Fibroblast of lung (primary cell): ENCODE measurements at places on chromosomes 16 and 17. TPM values are rescaled to one million over a fixed set of nuclear protein-coding genes. Genes with fewer than 3 reads are reported as not detected.

PERCC1 gene
- total RNA-seq, result not detected in 2 replicates

HSD11B2 gene
- total RNA-seq, result under 0.01 TPM in 1 of 2 replicates, not detected in the other

ALOX12 gene
- 0.17 and 0.26 TPM in 2 replicates for total RNA-seq

ELMO3 gene
- total RNA-seq, result 0.26 and 0.33 TPM in 2 replicates

CASKIN1 gene
- 0.17 and 0.26 TPM in 2 replicates for total RNA-seq

EMC8 gene
- total RNA-seq, result 22.6 and 25.1 TPM in 2 replicates

OR3A3 gene
- not detected in 2 replicates for total RNA-seq

CES3 gene
- total RNA-seq, result 0.77 and 1.3 TPM in 2 replicates

CNTROB gene
- 12.8 and 17.2 TPM in 2 replicates for total RNA-seq

APOBR gene
- total RNA-seq, result under 0.01 TPM in 1 of 2 replicates, not detected in the other

JPH3 gene
- total RNA-seq, result not detected in 2 replicates

PRSS33 gene
- total RNA-seq, result not detected in 2 replicates
